ENCODE measurements at places on chromosomes 6 and 20.

DNA sequence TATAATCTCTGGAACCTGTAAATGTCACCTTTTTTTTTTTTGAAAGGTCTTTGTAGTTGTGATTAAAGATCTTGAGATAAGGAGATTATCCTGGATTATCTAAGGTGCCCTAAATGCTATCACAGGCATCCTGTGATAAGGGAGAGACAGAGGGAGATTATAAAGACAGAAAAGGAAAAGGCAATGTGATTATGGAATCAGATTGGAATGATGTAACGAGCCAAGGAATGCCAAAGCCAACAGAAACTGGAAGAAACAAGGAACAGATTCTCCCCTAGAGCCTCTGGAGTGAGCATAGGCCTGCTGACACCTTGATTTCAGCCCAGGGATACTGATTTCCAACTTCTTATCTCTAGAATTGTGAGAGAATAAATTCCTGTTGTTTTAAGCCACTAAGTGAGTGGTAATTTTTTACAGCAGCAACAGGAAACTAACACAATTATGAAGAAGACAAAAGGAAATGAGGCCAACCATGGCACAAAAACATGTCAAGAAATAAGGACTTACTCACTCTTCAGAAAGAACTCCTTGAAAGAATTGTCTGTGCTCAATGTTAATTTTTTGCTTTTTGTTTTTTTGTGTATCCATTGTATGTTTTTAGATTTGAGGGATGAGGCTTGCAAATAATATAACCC lies 82.7 kb downstream of the CFAP61 start:
- no peak for DNase-seq

DNA sequence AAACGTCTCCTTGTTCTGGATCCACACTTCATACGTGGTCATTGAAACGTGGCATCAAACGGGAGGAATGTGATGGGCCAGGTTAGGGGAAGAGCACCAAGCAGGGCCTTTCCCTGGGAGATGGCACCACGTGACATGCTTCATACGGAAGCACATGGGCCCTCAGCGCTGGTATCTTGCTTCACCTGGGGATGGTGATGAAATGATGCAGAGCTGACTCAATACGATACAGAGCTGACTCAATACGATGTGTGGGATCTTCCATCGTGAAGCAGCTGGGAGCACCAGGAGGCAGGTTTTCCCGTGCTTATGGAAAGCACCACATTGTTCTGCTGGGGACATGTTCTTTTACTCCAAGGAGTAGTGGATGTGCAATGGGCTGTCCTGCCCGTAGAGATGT lies 22.5 kb upstream of the TAGAP start:
- no peak for DNase-seq

DNA sequence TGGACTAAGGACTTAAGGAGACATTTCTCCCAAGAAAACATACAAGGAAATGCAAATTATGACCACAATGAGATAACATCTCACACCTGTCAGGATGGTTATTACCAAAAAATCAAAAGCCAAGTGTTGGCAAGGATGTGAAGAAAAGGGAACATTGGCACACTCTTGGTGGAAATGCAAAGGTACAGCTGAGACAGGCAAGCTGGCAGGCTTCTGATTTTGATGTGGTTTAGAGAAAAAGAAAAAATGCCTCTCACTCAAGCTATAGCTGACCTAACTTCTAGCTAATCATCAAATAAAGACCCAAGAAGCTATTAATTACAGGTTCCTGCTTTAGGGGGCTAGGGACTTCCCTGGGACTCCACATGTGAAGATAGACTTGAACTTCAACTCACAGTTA lies 139.8 kb downstream of the THEMIS start:
- no peak for DNase-seq

GRCh38 chr6:90385759-90386313 lies 89.2 kb upstream of the BACH2 start:
- DNase-seq, result no peak

DNA sequence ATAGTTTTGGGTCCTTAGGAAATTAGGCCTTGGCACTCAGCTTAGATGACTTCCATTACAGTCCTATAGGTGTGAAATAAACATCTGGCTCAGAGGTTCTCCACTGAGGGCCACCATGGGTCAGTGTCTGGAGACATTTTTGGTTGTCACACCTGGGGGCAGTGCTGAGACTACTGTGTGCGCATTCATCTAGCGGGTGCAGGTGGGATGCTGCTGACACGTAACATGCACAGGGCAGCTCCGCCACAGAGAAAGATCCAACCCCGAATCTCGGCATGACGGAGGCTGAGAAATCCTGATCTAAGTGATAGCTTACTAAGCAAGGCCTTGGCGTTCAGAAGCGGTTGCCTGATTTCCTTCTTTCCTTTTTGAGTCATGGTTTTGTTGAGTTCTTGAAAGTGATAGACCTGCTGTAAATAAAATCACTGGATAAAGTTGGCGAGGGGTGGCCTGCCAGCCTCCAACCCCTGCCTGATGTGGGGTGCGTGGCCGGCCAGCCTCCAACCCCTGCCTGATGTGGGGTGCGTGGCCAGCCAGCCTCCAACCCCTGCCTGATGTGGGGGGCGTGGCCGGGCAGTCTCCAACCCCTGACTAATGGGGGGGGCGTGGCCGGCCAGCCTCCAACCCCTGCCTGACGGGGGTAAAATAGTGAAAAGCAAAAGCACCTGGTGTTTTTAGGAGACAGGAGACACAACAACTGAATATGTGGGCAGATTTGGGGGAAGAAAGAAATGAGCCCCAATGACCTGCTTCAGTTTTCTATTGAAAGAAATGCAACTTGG lies 158.1 kb downstream of the CDH26 start:
- DNase-seq, result no peak

DNA sequence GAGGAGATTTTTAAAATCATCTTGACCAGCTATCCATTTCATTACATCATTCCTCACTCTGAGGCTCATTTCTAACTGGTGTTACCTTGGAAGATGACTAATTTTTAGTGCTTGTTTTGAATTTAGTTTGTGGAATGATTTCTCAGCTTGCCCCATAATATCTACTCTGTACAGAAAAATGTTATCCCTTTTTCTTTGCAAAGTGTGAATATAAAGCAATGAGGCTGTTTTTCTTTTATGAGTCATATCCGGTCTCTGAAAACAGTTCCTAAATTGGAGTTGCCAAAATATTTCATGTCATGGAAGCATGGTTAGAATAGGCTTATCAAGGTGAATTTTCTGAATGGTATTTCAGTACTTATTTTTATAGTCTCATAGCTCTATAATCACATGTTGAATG lies 43.8 kb downstream of the FUT9 start:
- DNase-seq, result no peak

DNA sequence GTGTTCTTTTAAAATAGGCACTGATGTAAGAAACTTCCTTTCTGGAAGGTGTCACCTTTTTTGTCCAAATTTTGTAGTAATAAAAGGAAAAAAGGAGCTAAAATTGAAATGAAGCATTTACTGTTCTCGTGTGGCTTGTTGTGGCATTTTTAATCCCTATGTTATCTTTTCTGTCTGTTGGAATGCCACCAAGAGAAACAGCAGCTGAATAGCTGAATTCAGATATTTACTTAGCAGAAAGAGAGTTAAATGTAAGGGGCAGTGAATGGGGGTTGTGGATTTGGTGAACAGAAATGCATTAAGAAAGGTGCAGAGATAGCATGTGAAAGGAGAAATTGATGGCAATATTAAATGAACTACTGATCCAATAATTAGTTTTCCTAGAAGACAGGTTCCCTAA lies 573.6 kb upstream of the EPHA7 start:
- DNase-seq, result no peak

GRCh38 chr6:72954716-72955115 lies 270.6 kb downstream of the KHDC1L start:
- DNase-seq, result no peak

- DNase-seq, result no peak
Measured at GRCh38 chr6:6701864-6702263, 113.3 kb downstream of the LY86 start.

GRCh38 chr20:49483018-49483695 lies 689 bp upstream of the KCNB1 start:
- DNase-seq, result no peak

- no peak for DNase-seq
Measured at GRCh38 chr6:168226061-168226752, 93.4 kb downstream of the DACT2 start.

DNA sequence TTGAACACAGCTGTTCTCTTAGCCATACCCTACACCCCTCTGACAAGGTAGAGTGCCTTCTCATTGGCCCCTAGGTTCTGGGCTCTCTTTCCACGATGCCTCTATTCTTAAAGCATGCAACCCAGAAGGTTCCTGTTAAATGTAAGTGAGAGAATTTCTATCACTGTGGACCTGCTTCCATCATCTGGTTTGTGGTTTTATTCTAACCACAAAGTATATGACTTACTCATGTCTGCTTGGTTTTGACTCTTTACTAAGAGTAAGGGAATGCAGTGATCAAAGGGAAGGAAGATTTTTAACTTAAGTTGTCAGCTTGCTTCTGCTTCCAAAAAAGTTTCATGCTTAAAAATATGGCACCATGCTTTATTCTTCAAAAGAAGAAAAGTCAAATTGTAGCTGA lies 80.2 kb downstream of the ANKEF1 start:
- no peak for DNase-seq

GRCh38 chr6:72972579-72972978 lies 252.7 kb downstream of the KHDC1L start:
- DNase-seq, result no peak

DNA sequence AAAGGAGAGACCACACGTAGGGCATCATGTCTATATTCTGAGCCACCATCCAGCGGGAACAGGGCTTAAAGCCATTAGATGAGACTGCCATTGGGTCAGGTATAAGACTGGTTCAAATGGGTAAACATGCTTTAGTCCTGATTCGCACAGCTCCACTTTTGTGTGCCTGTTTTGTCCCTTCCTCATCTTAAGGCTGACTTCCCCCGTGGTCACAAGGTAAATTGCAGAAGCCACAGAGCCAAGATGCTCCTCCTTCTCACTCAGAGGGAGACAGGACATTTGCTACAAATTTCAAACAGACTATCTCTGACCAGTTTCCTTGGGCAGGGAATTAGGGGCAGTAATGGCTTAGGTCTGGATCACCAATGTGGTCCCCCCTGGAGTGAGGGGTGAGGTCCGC lies 11.4 kb upstream of the IFNGR1 start:
- DNase-seq, result no peak
